ENCODE measurements at places on chromosomes 5 and 9. TPM values are rescaled to one million over a fixed set of nuclear protein-coding genes. Genes with fewer than 3 reads are reported as not detected.

F2RL1 gene
- total RNA-seq = 0.81 TPM

DNA sequence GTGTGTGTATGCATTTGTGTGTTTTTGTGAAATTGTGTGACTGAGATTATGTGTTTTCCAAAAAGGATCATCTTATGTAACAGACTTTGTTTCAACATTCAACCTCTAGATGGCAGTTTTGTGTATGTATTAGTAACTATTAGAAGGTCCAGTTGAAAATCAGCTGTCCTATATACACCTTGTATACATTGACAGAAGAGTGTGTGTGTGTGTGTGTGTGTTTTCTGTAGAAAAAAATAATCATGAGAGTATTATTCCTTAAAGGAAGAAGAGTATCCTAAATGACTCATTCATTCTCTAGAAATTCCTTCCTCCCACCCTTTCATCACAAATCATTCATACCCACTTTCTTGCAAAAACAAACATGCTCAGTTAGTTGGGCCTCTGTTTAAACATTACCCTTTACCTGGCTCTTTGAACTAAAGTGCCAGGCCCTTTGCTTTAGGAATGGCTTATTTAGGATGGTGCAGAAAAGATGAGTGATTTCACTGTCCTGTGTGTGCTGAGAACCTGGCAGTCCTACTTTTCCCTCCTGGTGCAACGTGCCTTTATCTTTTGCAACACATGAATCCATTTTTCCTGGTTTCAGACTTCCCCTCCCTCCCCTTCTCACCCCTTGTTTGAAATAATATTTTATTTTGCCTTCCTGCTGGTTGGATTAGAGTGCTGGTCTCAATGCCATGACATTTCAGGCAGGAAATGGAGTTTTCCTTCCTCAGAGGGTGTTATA is 152.2 kb downstream of the ARHGAP26 start:
- H3K36me3 ChIP-seq = no peaks in the 10 kb centered on the region
- DNase-seq = no peak
- H3K27me3 ChIP-seq = no peaks in the 10 kb centered on the region

- H3K4me3 ChIP-seq = no peak overlapping the region
- no peaks in the 10 kb centered on the region for H3K36me3 ChIP-seq
- no peak for DNase-seq
- no peaks in the 10 kb centered on the region for H3K27me3 ChIP-seq
- H3K27ac ChIP-seq = no peak overlapping the region
Measured at GRCh38 chr5:143923634-143924266, 111.8 kb downstream of the HMHB1 start.

GRCh38 chr5:79076819-79077218 is 7.3 kb downstream of the BHMT2 start:
- H3K27ac ChIP-seq = no peak overlapping the region
- H3K36me3 ChIP-seq = no peaks in the 10 kb centered on the region
- peaks cover 10% of the 10 kb centered on the region for H3K27me3 ChIP-seq
- no peaks in the 10 kb centered on the region for H3K4me1 ChIP-seq
- no peak for DNase-seq

PDE6A gene
- not detected for total RNA-seq

CD180 gene
- total RNA-seq = 0.88 TPM

SPZ1 gene
- total RNA-seq = not detected

DNA sequence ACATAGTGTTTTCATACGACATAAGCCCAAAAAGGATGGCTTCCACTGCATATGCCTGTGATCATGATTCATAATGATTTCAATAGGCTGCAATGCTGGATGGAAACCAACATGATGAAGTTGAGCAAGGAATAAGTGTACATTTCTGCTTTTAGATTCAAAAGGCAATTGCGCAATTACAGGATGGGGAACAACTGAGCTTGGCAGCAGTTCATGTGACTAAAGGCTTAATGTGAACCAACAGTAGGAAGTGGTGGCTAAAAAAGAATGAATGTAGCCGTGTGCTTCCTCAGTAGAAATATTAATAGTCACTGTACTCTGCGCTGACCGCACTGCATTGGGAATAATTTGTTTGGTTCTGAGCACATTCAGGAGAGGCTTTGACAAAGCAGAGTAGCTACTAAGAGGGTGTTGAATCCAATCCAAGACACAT is 51.2 kb downstream of the SLC1A3 start:
- no peaks in the 10 kb centered on the region for H3K4me1 ChIP-seq
- no peak for DNase-seq
- H3K4me3 ChIP-seq = no peak overlapping the region
- no peak overlapping the region for H3K27ac ChIP-seq
- no peaks in the 10 kb centered on the region for H3K36me3 ChIP-seq
- peaks cover 21% of the 10 kb centered on the region for H3K27me3 ChIP-seq
